ENCODE measurements at places on chromosomes 2 and 18.

GRCh38 chr2:13813236-13813635, 819.3 kb upstream of the LRATD1 start:
- DNase-seq = no peak

GRCh38 chr2:191247381-191248057, 2.3 kb downstream of the MYO1B start:
- DNase-seq = no peak

GRCh38 chr18:80178935-80179818, 68.1 kb downstream of the PARD6G start:
- no peak for DNase-seq

DNA sequence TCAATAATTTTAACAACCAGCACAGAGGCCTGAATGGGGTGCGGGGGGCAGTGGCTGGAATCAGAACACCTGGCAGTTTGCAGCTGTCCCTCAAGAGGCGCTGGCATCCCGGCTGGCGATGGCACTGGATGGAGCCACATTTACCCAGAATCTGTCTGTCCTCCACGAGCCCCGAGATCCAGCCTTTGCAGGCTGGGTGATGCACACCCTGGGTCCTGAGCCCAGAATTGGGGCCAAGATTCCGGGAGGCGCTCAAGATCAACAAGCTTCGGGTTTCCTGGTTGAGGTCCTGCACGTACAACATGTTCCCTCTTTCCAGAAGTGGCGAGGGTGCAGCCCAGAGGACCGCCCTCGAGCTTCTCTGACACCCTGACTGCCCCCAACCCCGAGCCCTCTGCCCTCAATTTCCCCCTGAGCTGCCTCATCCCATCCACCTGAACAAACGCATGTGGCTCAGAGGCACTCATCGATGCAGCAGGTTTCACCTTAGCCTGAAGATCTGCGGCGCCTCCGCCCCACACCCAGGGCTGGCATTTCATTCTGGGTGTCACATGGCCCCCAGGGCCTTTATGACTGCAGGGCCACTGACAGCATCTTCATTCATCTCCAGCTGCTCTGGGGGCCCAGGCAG, 97.5 kb downstream of the TFCP2L1 start:
- DNase-seq = no peak

DNA sequence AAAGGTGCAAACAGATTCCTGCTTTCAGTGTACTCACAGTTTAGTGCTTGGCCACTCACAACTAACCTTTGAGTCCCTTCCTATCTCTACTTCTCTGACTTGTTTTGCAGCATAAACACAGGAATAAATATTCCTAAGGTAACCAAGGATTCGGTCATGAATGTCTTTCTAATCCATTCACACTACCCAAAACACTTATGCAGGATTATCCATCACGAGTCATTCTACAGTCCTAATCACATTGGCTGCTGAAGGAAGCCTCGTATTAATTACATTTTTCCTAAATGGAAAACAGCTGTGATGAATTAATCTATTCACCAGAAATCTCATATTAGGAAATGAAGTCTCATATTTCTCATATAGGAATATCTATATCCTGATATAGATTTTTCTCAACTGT, 16.3 kb downstream of the RDH14 start:
- DNase-seq = no peak

DNA sequence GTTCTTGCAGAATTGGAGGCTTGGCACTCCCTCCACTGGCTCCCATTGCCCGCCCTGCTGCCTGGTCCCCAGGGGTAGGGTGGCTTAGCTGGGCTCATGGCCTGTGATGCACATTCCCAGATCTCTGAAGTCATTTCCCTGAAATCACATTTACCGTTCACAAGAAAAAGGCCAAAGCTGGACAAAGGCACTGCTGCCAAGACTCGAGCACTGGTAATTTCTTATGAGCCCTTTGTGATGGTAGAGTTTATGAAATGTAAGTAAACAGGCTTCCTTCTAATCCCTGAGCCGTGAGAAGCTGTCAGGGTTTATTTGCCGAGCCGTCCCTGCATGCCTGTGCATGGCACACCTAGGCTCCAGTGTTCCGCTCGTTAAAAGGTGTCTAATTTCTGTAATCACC, 247.2 kb upstream of the EPAS1 start:
- DNase-seq = no peak

- DNase-seq = no peak
These were observed 76.2 kb upstream of the CTAGE1 start for GRCh38 chr18:22493940-22494339.

DNA sequence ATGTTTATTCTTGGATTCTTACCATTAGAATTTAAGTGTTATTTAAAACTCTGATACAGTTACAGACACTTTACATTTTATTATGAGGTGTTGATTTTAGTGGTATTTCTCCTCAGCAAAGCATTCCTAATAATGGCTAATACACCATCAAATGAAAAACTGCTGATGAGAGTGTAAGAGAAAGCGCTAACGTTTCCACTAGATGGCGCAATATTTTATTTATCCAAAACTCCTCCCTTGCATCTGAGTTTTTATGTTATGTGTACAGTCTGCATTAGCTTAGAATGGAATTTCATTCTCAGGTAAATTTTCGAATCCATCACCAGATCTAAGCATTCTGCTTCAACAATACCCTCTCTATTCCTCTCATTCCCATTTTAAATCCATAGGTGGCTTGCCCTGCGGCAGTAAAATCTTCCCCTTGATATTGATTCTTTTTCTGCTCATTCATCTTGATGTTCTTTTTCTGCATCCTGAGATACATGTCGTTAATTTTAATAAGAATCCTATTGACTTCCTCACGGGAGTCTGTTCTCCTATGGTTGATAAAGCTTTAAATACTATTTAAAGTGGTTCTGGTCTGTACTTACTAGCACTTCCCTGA, 53.9 kb downstream of the PRKRA start:
- DNase-seq = no peak

DNA sequence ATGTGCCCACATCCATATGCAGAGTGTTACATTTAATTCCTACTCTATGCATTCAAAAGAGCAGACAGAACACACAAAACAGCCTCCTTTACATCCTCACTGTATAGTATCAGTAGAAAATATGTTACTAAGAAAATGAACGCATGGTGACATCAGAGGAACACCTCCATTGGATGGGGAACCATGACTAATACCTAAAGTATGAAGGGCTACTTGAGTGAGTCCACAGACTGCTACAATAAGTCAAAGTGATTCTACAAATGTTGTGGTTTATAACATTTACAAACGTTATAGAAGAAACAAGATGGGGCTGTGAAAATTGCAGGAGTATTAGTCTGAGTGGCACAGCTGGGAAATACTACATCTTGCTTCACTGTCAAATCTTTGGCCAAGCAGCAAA, 1830.9 kb upstream of the PIK3C3 start:
- no peak for DNase-seq

DNA sequence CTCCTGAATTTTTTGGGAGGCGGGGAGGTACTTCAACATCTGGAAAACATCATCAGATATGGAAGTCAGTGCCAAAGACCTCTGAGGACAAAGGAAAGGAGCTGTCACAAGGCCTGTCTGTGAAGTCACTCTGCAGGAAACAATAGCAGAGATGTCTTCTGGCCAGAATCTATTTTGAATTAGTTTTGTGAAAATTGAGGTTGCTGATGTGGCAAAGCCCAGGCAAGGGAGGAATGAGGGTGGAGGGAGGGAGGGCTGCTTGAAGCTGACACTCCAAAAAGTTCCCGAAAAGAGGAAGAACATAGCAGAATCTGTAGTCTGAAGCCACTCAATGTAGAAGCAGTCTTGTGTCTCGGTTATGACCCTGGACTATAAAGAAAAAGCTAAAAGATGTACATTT, 151.1 kb upstream of the LHCGR start:
- DNase-seq = peak; percentile 3

- DNase-seq = no peak
These were observed 121.2 kb downstream of the SATB2 start for GRCh38 chr2:199336546-199336945.

DNA sequence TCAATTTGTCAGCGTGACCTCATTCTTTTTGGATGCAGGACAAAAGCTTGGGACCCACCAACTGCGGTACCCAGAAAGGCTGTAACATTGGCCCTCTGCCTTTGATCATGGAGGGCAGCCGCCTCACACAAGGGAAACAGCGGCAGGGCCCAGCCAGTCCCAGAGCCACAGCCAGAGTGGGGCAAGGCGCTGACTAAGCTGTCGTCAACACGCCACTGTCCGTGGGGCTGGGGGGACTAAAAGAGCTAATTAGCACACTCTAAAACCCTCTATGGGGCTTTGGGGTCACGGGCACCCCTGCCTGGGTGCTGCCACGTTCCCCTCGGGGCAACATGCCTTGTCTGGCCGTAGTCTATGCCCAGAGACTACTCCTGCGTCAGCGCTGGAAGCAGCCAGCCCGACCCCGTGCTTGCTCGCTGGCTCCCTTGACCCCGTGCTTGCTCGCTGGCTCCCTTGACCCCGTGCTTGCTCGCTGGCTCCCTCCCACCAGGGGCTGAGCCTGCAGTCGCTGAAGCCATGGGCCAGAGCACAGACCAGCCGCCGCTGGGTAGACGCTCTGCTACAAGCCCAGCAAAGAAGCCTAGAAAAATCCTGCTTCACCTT, 598.4 kb downstream of the MBD2 start:
- DNase-seq = no peak

GRCh38 chr2:219638948-219639755, 11.7 kb downstream of the SLC4A3 start:
- DNase-seq = no peak

- DNase-seq = no peak
These were observed 8.1 kb downstream of the TEX51 start for GRCh38 chr2:126906781-126907180.

- DNase-seq = no peak
These were observed 297.3 kb downstream of the IKZF2 start for GRCh38 chr2:212854116-212854515.

GRCh38 chr18:46518438-46518837, 138.6 kb downstream of the LOXHD1 start:
- DNase-seq = no peak

DNA sequence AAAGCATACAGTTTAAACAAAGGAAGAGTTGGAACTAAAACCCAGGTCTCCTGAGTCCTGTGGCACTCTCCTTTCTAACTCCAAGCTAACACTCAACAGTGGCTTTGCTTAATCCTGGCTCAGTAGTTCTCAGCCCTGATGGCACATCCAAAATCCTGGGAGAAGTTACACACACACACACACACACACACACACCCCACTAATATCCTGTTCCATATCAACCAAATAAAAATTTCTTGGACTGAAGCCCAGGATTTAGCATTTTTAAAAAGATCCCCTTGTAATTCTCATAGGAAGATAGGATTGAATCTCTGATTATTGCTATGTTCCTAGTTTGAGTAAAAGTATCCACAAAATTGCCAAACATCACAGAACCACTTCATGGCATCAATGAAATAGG, 136.1 kb upstream of the RIOK3 start:
- no peak for DNase-seq

DNA sequence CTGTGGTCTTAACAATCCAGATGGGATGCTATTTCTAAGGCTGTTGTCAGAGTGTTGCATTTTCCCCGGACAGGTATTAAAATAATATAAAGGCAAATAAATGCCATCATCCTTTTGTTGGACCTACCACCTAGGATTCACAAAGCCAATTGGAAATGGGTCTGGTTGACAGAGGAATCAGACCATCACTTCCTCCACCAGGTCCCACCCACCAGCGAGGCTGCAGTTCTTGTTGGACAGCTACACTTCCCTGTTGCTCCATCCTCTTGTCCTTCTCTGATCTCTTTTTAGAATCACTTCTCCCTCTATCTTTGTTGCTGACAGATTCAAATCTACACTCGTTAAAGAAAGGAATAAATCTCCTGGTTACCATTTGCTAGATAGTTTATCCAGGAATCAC, 1.1 kb downstream of the TMEM169 start:
- DNase-seq = peak; percentile 55

- DNase-seq = no peak
These were observed 762.4 kb downstream of the LRRTM4 start for GRCh38 chr2:76759634-76760366.

- no peak for DNase-seq
These were observed 35.5 kb upstream of the PELI1 start for GRCh38 chr2:64179582-64180321.

GRCh38 chr2:45209875-45210274, 200.6 kb upstream of the SIX2 start:
- no peak for DNase-seq

GRCh38 chr2:120177001-120177621, 46.1 kb downstream of the TMEM185B start:
- no peak for DNase-seq

DNA sequence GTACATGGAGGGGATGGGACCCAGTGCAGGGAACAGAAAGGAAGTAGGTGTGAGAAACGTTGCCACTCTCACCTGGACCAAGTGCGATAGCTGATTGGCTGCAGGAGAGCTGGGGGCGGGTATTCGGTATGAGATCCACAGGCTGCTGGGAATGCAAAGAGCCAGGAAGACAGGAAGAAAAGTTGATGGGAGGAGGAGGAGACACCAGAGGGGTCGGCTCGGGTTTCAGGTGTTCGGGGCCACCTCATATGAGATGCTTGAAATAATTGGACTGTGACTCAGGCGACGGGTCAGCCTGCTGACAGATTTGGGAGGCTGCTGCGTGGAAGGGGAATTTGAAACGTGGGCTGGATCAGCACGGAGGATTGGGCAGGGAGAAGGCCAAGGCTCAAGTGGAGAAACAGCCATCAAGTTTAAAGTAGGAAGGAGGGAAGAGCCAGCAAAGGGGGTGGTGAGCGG, 65.1 kb downstream of the MRPS9 start:
- no peak for DNase-seq

GRCh38 chr18:12246849-12247808, 7.0 kb upstream of the CIDEA start:
- DNase-seq = no peak

- no peak for DNase-seq
These were observed 370.6 kb downstream of the HRH4 start for GRCh38 chr18:24831081-24831480.

GRCh38 chr2:74778381-74779264, 55.3 kb upstream of the HK2 start:
- no peak for DNase-seq

GRCh38 chr2:215528555-215528954, 92.7 kb upstream of the FN1 start:
- no peak for DNase-seq

GRCh38 chr2:15166878-15167277, 394.3 kb downstream of the NBAS start:
- DNase-seq = no peak

GRCh38 chr2:73984922-73985307, 205 bp downstream of the TET3 start:
- no peak for DNase-seq

- no peak for DNase-seq
These were observed 220.8 kb downstream of the CDH2 start for GRCh38 chr18:27956001-27956640.

- no peak for DNase-seq
These were observed 238.7 kb downstream of the TFCP2L1 start for GRCh38 chr2:121046335-121046734.

- DNase-seq = no peak
These were observed 339.4 kb downstream of the PLCL1 start for GRCh38 chr2:198143793-198144192.

DNA sequence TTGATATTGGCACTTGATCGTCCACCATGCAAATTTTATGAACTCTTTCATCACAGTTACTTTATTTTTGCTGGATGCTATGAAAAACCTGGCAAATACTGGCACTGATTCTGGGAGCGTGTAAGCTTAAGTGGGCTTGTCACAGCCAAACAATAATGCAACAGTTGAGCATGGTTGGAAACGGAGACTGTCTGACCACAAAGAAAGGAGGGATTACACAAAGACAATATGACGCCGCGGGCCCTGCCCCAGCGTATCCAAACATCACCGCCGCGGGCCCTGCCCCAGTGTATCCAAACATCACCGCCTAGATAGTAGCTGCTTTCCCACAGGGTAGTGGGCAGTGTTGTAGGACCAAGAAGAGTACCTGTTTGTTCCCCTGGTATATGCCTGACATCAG, 135.9 kb downstream of the PRPF40A start:
- DNase-seq = peak; percentile 16

- no peak for DNase-seq
These were observed 26.1 kb downstream of the IGFBP2 start for GRCh38 chr2:216659276-216659675.
